ENCODE measurements at places on chromosomes 3 and 15.

DNA sequence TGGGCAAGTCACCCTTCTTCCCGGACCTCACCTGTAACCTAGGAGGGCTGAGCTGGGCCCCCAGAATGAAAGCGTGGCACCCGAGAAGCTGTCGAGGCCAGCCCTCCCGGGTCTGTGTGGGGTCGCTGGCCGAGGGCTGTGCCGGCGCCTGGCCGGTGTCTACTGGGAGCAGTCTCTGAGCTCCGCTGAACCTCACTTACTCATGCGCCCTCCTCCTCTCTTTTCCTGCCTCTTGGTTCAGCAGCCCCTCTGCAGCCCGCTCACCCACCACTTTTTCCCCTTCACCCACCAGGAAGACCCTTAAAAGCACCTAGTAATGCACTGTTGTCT lies 419 bp downstream of the HYKK start:
- no peak for DNase-seq

- no peak for DNase-seq
Measured at GRCh38 chr15:69804786-69805185, 292.9 kb downstream of the TLE3 start.

DNA sequence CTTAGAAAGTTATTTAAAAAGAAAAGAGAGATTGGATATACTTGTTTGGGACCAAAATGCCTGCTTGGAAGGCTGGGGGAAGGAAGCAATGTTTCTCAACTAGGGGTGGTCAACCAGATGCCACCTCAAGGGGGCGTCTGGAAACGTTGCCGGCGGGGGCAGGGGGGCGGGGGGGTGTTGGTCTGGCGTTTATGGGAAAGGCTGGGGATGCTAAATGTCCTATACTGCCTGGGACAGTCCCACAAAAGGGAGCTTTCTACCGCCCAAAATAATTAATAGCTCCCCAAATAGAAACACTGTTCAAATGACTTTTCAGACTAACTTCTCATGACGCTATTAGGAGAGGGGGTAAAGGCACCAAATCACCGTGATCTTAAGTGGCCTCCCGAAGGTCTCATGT lies 2.2 kb downstream of the POLG start:
- no peak for DNase-seq

DNA sequence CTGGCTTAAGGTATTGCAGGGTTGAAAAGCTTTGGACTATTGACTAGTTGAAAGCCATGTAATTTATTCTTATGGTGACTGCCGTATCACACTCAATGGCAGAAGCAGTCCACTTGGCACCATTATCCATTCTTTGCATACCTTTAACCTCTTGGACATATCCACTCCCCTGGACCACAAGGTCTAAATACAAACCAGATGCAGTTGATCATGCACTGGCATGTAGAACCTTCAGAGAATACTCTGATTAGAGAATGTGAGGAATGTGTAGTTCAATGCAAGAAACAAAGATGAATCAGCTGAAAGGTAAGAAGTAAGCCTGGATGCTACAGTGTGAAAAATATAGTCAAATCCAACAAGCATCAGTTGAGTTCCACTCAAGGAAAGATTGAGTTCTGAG lies 93.1 kb downstream of the FRMD5 start:
- DNase-seq: no peak

DNA sequence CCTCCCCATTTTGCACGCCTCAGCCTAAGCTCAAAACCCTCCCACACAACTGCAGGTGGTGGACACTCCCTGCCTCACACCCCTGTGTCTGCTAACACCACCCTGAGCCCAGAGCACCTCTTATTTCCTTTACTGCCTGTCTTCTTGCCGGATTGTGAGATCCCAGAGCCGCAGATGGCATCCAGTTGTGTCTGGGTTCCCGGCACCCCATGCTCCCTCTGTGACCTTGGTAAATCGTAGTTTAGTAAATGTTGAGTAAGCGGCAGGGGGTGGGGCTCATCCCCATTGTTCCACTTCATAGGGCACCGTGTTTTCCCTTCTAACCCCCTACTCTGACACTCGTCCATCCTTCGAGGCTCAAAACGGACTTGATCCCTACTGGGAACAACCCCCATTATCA lies 14.9 kb downstream of the SPINT1 start:
- no peak for DNase-seq

DNA sequence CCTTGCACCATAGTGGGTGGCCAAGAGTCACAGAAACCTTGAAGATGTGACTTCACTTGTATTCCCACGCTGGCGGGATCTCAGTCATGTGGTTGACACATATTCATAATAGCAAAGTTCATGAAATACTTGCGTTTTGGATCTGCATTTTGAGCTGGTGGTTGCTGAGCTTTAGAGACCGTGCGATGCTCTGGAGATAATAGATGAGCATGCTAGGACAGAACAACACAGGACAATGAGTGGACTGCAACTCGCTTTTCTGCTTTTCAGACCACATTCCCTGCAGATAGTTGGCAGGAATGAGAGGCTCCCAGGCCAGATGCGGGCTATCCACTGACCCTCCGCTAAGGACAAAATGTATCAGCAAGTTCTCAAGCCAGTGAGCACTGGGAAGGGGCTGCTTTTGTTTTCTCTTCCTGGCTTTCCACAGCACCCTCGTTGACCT lies 13.8 kb upstream of the STARD5 start:
- DNase-seq: no peak

- no peak for DNase-seq
Measured at GRCh38 chr3:167318996-167319615, 61.0 kb downstream of the ZBBX start.

GRCh38 chr15:36826948-36827347 lies 247.5 kb downstream of the CDIN1 start:
- DNase-seq: no peak

GRCh38 chr15:75437721-75438120 lies 13.8 kb downstream of the SIN3A start:
- no peak for DNase-seq
